Astrocyte (in vitro differentiated cells and primary cell): ENCODE measurements at places on chromosomes 12 and 14.
A peak's percentile ranks its signal among the peaks of the same experiment; 100 is the strongest.

- peaks cover 2% of the 10 kb centered on the region for H3K27me3 ChIP-seq
- H3K4me1 ChIP-seq = peaks cover 37% of the 10 kb centered on the region
- no peak overlapping the region for H3K4me3 ChIP-seq
- H3K36me3 ChIP-seq = no peaks in the 10 kb centered on the region
- H3K27ac ChIP-seq = no peak overlapping the region
- DNase-seq = peak; percentile 92
Measured at GRCh38 chr14:58746261-58746660, 108.5 kb downstream of the DACT1 start.

GRCh38 chr12:63968673-63969072 is 124.2 kb downstream of the SRGAP1 start:
- H3K4me1 ChIP-seq = peaks cover 9% of the 10 kb centered on the region
- H3K36me3 ChIP-seq = no peaks in the 10 kb centered on the region
- no peak overlapping the region for H3K4me3 ChIP-seq
- no peak for DNase-seq

- H3K27ac ChIP-seq = no peak overlapping the region
- H3K4me1 ChIP-seq = no peaks in the 10 kb centered on the region
- no peak for DNase-seq
- H3K4me3 ChIP-seq = no peak overlapping the region
Measured at GRCh38 chr12:58163021-58163420, 221.7 kb downstream of the ATP23 start.

GRCh38 chr14:51008446-51008845 is 64.2 kb upstream of the PYGL start:
- DNase-seq = no peak
- no peaks in the 10 kb centered on the region for H3K36me3 ChIP-seq
- no peak overlapping the region for H3K27ac ChIP-seq
- H3K4me3 ChIP-seq = no peak overlapping the region
- peaks cover 30% of the 10 kb centered on the region for H3K4me1 ChIP-seq

GRCh38 chr12:81095501-81096232 is 17.8 kb downstream of the ACSS3 start:
- peak; percentile 14 for DNase-seq
- H3K4me3 ChIP-seq = no peak overlapping the region
- no peak overlapping the region for H3K27ac ChIP-seq
- H3K4me1 ChIP-seq = no peaks in the 10 kb centered on the region

DNA sequence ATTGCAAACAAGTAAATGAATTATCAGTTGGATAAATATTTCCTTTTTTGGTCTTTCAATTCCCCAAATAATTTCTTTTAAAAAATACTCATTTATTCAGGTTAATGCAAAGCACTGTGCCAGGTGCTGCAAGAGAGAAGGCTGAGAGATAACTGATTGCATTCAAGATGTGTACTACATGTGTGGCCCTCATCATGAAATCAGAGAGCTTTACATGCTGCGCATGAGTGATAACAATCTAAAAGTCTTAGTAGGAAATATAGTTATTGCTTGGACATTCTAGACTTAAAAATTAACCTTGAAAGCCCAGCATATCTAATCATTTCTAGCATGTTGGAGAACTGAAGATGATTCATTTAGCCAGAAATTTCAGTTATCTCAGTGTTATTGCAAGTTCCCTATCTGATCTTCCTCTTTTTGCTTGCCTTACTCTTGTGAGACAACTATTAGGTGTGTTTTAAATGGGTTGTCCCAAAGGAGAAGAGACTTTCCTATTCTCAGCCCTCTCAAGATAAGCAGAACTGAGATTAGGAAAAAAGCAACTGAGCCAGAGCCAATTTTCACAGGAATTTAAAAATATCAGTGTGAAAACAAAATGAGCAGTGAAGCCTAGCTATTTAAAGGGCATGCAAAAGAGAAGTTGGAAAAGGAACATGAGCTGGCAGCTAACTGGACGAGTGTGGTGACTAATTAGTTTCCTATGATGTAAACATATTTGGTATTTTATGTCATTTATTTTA is 60.9 kb downstream of the PLEKHA5 start:
- peaks cover 26% of the 10 kb centered on the region for H3K4me1 ChIP-seq
- H3K4me3 ChIP-seq = no peak overlapping the region

- H3K36me3 ChIP-seq = no peaks in the 10 kb centered on the region
- no peak overlapping the region for H3K27ac ChIP-seq
- no peaks in the 10 kb centered on the region for H3K4me1 ChIP-seq
- DNase-seq = no peak
- no peaks in the 10 kb centered on the region for H3K27me3 ChIP-seq
Measured at GRCh38 chr14:19828314-19828713, 24.7 kb downstream of the OR4N2 start.
